Suprapubic skin (tissue), 4 donors: ENCODE measurements at places on chromosomes 5 and 9. TPM values are rescaled to one million over a fixed set of nuclear protein-coding genes. Genes with fewer than 3 reads are reported as not detected.
A peak's percentile ranks its signal among the peaks of the same experiment; 100 is the strongest.

DNA sequence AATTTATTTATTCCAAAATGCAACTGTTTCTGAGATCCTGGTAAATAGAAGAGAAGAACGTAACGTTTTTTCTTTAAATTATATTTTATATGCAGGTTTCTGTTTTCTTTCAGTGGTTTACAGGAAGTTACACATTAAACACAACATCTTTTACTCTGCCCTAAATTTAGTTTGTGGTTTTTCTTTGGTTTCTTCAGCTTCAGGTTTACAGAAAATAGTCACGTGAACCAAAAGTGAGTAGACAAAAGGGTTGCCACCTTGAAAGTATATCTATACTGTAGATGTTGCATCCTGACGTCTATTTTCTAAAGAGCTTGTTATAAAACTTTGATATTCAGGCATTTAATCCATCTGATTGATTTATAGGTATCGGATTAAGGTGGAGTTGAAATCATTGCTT is 1236.6 kb downstream of the MAT2B start:
- H3K4me1 ChIP-seq = no peaks in the 10 kb centered on the region
- H3K4me3 ChIP-seq = no peak overlapping the region
- DNase-seq = no peak
- H3K27ac ChIP-seq = no peak overlapping the region

- no peak for DNase-seq
- no peak overlapping the region for H3K27ac ChIP-seq
- H3K4me1 ChIP-seq = no peaks in the 10 kb centered on the region
- H3K4me3 ChIP-seq = no peak overlapping the region
- no peaks in the 10 kb centered on the region for H3K36me3 ChIP-seq
Measured at GRCh38 chr5:92899611-92900010, 681.4 kb downstream of the NR2F1-AS1 start.

DNA sequence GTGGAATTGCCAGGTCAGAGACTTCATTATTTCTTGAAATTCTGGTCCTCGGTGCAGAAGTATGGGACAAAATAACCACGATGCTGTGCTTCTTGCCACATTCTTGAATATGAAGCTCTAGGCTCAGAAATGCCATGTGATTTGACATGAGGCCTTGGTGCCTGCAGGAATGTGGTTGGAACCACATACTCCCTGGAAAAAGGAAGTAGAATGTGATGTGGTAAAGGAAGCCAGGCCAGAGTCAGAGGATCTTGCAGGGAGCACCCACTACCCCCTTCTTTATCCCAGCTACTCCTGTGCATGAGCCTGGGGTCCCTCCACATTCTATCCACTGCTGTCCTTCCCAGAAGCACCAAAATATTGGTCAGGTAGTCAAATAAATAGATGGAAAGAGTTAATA is 80.9 kb downstream of the FOXD1 start:
- H3K36me3 ChIP-seq = no peaks in the 10 kb centered on the region
- no peaks in the 10 kb centered on the region for H3K4me1 ChIP-seq
- no peak overlapping the region for H3K27ac ChIP-seq
- H3K4me3 ChIP-seq = no peak overlapping the region

DNA sequence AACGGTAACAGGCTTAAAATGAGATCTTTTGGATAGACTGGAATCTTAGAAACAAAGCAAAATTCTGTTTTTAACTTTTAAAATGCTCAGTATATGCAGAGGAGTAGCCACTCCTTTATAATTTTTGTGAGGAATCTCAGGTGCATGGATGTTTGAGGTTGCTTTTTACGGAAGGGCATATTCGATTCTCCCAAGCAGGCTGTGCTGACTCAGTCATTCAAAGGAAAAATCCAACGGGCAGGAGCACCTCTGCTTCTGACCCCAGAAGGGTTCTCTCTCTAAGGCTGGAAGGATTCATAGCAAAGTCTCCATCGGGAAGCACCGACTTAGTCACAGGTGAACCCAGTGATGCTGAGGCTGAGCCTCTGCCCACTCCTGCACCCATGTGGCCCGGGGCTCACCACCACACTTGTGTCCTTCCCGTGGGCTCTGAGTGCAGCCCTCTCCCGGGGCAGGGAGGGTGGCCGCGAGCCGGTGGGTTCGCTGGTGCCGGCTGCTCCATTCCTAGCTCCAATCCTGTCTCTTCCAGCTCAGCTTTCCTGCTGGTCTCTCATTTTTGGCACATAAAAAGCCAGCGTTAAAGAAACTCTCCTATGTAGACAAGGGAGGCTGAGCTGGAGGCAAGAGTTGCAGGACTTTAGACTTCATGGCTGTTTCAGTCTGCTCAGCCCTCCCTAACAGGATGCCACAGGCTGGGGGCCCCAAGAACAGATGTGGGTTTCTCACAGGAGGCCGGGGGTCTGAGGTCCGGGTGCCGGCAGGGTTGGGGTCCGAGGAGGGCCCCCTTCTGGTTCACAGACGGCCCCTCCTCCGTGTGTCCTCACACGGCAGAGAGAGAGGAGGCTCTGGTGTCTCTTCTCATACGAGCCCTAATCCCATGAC is 135.6 kb upstream of the LPCAT1 start:
- H3K27me3 ChIP-seq = peaks cover 61% of the 10 kb centered on the region
- H3K36me3 ChIP-seq = no peaks in the 10 kb centered on the region
- H3K4me3 ChIP-seq = no peak overlapping the region
- H3K4me1 ChIP-seq = no peaks in the 10 kb centered on the region

- no peaks in the 10 kb centered on the region for H3K27me3 ChIP-seq
- H3K4me3 ChIP-seq = peak overlapping the region; percentile 72
- no peak for DNase-seq
- peak overlapping the region; percentile 91 for H3K27ac ChIP-seq
- no peaks in the 10 kb centered on the region for H3K36me3 ChIP-seq
- H3K4me1 ChIP-seq = peaks cover 29% of the 10 kb centered on the region
Measured at GRCh38 chr9:121071370-121071755, 3.4 kb upstream of the CNTRL start.

SPATA31E1 gene
- not detected for total RNA-seq

DNA sequence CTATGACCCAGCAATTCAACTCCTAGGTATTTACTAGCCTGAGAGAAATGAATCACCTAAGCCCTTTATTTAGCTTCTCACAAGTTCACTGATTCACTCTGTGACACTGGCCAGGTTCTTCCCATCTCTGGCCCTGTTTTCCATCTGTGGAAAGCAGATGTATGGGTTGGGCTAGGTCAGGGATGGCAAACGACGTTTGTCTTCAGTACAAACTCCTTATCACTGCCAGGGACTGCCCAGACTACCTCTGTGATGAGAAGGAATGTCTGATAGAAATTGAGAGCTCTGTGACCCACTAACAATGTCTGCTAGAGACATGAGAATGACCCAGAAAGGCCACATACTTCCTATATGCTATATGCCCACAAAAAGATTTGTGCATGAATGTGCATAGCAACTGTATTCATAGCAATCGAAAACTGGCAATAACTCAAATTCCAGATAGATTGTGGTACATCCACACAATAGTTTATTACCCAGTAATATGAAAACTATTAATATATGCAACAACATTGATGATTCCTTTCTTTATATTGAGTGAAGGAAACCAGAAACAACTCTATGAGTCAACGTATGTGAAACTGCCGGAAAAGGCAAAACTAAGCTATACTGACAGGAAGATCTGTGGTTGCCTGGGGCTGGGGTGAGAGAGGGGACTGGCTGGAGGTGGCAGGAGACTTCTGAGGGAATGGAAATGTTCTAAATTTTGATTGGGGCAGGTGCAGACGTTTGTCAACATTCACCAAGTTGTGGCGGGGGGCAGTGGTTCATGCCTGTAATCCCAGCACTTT is 32.0 kb upstream of the ADAM19 start:
- H3K36me3 ChIP-seq = no peaks in the 10 kb centered on the region
- no peak for DNase-seq
- no peak overlapping the region for H3K27ac ChIP-seq
- no peak overlapping the region for H3K4me3 ChIP-seq
- no peaks in the 10 kb centered on the region for H3K27me3 ChIP-seq

GRCh38 chr5:157464519-157465171 is 4.6 kb downstream of the NIPAL4 start:
- no peaks in the 10 kb centered on the region for H3K36me3 ChIP-seq
- H3K4me3 ChIP-seq = no peak overlapping the region
- peaks cover 6% of the 10 kb centered on the region for H3K27me3 ChIP-seq
- H3K27ac ChIP-seq = peak overlapping the region; percentile 72
- DNase-seq = peak; percentile 82

C5orf52 gene
- not detected for total RNA-seq

SETD9 gene
- total RNA-seq = 10.6 TPM

- no peak for DNase-seq
- H3K27ac ChIP-seq = no peak overlapping the region
- H3K27me3 ChIP-seq = no peaks in the 10 kb centered on the region
- H3K4me3 ChIP-seq = no peak overlapping the region
- H3K4me1 ChIP-seq = peaks cover 12% of the 10 kb centered on the region
Measured at GRCh38 chr5:159783726-159784247, 132.5 kb upstream of the ADRA1B start.
